ENCODE measurements at places on chromosomes 7 and 10. TPM values are rescaled to one million over a fixed set of nuclear protein-coding genes. Genes with fewer than 3 reads are reported as not detected.

GRCh38 chr7:88201305-88201704, 18.5 kb downstream of the SRI start:
- no peak for DNase-seq

The NPC1L1 gene
- 0.05 TPM for total RNA-seq

- no peak for DNase-seq
These were observed 2.8 kb upstream of the LRMDA start for GRCh38 chr10:75428434-75429158.

DNA sequence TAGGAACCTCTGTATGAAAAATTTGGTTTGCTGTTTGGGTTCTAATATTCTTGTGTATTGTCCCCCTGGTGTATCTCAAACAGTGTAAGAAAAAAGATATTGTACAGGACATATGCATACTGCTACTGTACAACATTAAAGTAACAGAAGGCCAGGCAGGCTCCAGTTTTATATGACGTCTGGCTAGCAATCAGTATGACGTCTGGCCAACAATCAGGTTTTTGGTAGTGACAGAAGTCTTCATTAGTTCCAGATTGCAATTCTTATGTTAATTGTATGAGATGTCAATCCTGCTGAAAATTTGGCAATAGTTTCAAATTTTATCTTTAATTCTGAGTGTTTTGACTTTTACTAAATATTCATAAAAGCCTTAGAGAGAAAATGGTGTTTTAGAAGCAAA, 67.9 kb upstream of the KCND2 start:
- no peak for DNase-seq

The SFTPD gene
- total RNA-seq, result 0.43 TPM

- no peak for DNase-seq
These were observed 149.2 kb upstream of the SEMA3D start for GRCh38 chr7:85336086-85336485.

The ADAP1 gene
- total RNA-seq, result 10.0 TPM

The ERVW-1 gene
- not detected for total RNA-seq

GRCh38 chr10:4070921-4071660, 286.1 kb upstream of the KLF6 start:
- no peak for DNase-seq

- no peak for DNase-seq
These were observed 73.1 kb upstream of the CAMK2B start for GRCh38 chr7:44398511-44398911.
